GM13977 (cell line): ENCODE measurements at places on chromosomes 12 and 14.

GRCh38 chr14:88321692-88322503, 1.2 kb downstream of the KCNK10 start:
- DNase-seq: peak; percentile 38

- no peak for DNase-seq
Measured at GRCh38 chr14:33230021-33230420, 291.3 kb downstream of the NPAS3 start.

GRCh38 chr12:83527810-83528209, 841.1 kb downstream of the TMTC2 start:
- DNase-seq: no peak

- DNase-seq: no peak
Measured at GRCh38 chr12:65958456-65958855, 134.2 kb downstream of the HMGA2 start.

DNA sequence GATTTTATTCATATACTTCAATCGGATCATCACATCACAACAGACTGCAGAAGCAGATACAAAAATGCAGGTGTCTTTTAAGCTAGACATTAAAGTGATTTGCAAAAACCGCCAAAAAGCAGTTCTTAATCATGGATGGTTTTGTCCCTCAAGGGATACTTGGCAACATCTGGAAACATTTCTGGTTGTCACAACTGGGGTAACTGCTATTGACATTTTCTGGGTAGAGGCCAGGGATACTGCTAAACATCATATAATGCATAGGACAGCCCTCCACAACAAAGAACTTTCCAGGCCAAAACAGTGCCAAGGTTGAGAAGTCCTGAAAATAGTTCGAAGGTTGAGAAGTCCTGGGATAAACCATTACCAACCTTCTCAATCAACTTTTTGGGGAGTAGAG, 101.8 kb upstream of the BBS10 start:
- DNase-seq: no peak

- DNase-seq: no peak
Measured at GRCh38 chr12:11812241-11812585, 162.7 kb downstream of the ETV6 start.

- no peak for DNase-seq
Measured at GRCh38 chr12:67410667-67411067, 141.5 kb downstream of the CAND1 start.

DNA sequence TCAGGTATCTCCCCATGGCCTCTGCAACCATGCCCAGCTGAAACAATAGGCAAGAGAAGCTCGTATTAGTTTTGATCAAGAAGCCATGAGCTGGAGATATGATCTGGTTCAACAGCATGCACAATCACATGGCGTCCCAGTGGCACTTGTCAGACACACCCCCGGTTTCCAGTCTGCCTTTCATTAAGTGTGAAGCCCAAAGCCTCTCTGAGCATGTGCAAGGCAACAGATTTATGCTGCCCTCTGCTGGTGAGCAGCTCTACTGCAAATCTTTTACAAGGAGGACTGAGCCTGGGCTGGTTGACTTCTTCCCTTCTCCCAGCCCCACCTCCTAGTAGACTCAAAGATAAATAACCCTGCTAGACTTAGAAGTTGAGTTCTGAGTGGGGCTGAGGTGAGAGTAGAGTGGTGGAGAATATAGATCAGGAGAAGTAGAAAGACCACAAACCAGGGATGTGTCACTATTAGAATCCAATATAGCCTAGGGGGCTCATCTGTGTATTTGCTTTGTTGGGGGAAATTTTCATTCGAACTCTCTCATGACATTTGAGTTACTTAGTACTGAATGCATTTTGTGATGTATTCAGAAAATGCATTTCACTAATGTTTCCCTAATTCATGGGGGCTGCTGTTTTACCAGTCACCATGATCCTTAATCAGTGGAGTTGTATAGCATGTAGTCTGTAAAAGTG, 53.7 kb upstream of the MBIP start:
- peak; percentile 43 for DNase-seq

- DNase-seq: no peak
Measured at GRCh38 chr12:67909091-67909531, 80.1 kb upstream of the IFNG-AS1 start.

GRCh38 chr12:92603741-92604432, 98.9 kb upstream of the PLEKHG7 start:
- no peak for DNase-seq

- DNase-seq: no peak
Measured at GRCh38 chr14:44027397-44027796, 479.7 kb downstream of the FSCB start.

GRCh38 chr12:24025153-24025798, 75.8 kb upstream of the SOX5 start:
- no peak for DNase-seq

DNA sequence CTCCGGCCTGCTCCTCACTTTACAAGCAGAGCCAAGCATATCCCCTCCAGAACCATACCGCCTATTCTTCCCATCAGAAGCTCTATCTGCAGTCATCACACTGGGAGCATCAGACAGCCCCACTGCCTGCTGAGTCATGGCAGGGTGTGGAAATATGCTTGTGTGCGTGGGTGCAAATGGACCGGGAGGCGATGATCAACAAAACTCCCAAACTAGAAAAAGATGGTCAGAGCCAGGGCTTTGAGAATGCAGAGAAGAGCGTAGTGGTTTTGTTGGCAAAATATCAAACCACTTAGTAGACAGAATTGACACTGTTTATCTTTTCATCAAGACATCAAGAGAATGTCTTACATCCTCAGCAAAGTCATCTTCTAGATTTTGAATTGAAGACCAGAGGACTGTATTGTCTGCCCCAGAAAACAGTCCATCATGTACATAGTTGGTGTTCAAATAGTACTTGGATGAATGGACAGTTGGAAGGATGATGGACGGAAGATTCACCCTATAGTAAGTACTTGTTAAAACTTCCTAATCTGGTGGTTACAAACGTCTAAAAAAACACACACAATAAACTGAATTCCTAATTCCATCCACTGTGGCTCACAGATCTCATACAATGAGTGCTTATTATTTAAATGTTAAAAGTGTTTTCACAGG, 54.9 kb downstream of the VWF start:
- no peak for DNase-seq

GRCh38 chr12:105706321-105706972, 376.0 kb downstream of the C12orf75 start:
- DNase-seq: no peak

GRCh38 chr14:63174760-63175191, 29.5 kb upstream of the RHOJ start:
- peak; percentile 20 for DNase-seq

DNA sequence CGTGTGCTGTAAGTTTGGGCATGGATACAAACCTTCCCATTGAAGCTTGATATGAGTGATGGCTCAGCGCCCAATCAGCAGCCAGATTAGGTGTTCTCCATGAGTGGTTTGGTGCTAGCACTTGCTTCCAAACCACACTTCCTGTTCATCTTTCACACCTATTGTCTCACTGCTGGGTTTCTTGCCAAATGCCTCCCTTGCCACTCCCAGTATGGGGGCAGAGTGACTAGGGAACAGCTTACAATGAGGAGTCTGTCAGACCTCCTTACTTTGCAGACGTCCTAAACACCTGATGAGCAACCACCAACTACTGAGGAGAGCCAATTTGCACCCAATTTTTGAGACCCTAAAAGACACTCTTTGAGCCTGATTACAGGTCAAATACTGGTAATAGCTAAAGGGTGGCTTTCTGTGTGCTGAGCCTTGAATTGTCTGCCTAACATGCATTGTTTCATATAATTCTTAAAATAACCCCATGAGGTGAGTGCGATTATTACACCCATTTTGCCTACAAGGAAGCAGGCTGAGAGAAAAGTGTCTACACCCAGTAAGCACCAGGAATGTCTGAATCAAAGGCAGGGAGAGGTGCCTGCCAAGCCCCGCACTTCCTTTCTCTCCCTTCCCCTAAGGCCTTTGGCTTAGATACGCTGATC, 48.4 kb upstream of the FOS start:
- DNase-seq: no peak

DNA sequence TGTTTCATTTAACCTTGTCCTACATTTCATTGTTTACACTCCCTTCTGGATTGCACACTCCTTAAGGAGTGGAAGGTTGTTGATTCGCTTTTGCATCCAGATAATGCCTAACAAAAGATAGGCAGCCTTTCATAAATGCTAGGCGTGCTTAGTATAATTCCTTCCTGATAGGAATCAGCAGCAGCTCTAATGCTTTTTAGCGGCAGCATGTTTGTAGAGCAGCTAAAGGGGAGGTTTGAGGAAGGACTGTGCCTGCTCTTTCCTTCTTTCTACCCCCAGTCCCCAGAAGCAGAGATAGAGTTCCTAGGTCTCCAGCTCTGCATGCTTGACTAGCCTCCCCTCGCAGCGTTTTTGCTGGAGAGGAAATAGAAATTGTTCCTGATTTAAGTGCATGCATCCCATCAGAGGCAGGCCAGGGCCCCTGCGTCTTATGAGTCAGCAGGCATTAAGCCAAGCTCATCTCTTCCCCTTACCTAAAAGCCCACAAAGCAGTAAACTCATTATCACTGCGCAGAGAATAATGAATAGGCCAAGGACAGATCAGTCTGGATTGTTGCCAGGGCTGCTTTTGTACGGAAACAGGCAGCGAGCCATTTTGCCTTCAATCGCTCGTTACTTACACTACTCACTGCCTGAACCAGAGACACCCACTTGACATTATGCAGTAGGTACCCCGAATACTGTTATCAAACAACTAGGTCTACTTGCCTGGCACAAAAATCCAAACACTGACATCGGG, 14.0 kb upstream of the TBPL2 start:
- DNase-seq: no peak

DNA sequence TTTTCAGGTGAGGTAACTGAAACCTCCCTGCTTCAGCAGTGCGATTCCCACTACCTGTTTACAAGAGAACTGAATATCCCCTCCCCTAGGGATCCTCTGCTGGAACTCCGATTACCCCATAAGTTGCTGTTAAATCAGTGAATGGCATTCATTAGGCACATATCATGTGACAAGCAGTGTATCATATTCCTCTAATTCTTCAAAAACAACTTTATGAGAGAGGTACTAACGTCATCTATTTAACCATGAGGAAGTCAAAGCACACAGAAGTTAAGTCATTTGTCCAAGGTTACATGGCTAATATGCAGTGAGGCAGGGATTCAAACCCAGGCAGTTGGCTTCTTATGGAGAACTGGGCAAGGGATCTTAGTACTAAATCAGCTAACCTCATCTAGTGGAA, 43.9 kb upstream of the PCED1B start:
- DNase-seq: no peak

GRCh38 chr12:6358881-6359280, 16.5 kb downstream of the SCNN1A start:
- DNase-seq: no peak

- DNase-seq: peak; percentile 6
Measured at GRCh38 chr12:40261937-40262336, 37.1 kb downstream of the LRRK2 start.

GRCh38 chr12:49023812-49024211, 5.2 kb upstream of the PRKAG1 start:
- no peak for DNase-seq

- no peak for DNase-seq
Measured at GRCh38 chr14:77045238-77046162, 17.0 kb upstream of the IRF2BPL start.

DNA sequence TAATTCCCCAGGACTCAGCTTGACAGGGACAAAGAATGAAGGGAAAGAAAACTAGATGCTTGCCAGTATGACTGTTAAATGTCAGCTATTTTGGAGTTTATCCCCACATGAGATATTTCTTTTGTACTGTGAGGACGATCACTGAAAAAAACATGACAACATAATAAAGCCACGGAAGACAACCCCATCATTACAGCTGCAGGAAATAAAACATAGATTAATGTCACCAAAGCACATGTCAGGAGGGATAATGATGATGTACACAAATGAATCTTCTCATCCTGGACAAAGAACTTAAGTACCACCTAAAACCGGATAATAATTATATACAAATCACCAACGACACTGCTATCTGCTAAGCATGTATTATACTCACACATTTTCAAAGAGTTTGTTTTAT, 84.6 kb upstream of the GRIP1 start:
- no peak for DNase-seq

- DNase-seq: no peak
Measured at GRCh38 chr12:111455448-111456320, 50.0 kb downstream of the SH2B3 start.

DNA sequence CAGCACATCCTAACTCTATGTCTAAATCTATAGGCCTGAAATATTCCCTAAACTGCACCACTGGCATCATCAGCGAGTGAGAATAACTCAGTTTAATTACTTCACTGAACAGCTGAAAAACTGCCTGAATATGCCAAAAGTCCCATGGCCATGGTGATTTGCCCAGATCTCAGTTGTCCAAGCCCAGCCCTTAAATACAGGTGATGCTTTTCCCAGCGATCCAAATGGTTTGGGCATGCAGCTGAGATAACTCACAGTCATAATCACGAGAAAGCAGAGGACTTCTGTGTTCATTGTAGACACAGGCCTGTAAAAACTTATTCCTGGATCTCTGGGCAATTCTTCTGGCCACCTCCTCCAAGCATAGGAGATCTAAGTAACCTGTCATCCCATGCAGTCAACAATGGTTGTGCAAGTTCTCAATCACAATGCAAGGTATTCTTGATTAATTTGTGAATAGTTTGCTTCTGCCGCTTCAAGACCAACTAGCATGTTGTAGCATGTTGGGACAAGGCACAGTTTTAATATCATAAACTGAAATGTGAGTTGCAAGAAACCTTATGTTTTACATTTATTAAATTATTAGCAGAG, 40.5 kb downstream of the DUSP6 start:
- no peak for DNase-seq

DNA sequence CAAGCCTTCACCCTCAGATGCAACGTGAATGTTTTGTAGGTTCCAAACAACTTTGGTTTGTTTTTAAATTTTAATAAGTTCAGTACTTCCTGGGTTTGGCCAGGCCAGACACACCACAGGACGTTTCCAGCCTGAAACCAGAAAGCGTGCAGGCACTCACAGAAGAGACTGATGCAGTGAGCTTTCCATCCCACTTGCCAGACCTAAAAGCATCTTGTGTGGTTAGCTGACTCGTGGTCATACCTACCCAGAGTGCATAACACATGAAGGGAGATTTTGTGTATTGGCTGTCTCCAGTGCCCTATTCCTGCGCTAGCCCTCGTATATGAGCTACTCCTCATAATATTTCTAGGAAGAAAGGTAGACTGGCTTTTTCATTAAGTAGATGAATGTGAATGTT, 297.3 kb upstream of the FAR2 start:
- DNase-seq: no peak

GRCh38 chr14:59787045-59787674, 83.4 kb downstream of the RTN1 start:
- DNase-seq: no peak

DNA sequence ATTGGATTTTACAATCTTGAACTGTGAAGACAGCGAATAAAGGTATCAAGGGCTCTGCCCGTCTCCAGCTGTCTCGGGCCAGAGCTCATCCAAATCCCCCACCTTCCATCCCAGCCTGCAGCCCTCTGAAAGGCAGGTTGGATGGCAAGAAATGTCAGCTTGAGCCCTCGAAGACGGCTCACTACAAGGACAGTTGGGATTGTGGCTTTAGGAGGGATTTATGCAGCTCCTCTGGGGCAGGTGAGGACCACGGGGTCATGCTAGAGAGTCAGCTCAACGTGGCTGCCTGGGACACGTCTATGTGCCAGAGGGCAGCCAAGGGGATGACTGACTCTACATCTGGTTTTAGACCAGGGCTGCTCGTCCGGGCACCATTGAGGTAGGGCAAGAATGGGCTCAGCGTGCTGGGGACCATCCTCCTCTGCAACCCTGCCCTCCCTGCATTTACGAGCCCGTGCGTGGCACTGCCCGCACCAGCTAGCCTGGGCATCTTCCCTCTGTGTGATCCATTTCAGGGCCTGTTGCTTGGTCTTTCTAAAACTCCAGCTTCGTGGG, 16.2 kb downstream of the MVK start:
- DNase-seq: no peak
